ENCODE measurements at places on chromosomes 1 and 21.

GRCh38 chr1:66617362-66618184, 83.6 kb downstream of the SGIP1 start:
- DNase-seq, result no peak

- DNase-seq, result no peak
Observed at GRCh38 chr1:11531314-11531870, 52.4 kb downstream of the DISP3 start.

GRCh38 chr1:3282186-3282585, 172.3 kb upstream of the ARHGEF16 start:
- no peak for DNase-seq

GRCh38 chr1:99700020-99700419, 54.1 kb downstream of the PALMD start:
- DNase-seq, result no peak

- DNase-seq, result no peak
Observed at GRCh38 chr21:19236209-19236608, 832.6 kb upstream of the TMPRSS15 start.

- DNase-seq, result peak; percentile 81
Observed at GRCh38 chr1:193069748-193070385, 10.5 kb downstream of the RO60 start.

DNA sequence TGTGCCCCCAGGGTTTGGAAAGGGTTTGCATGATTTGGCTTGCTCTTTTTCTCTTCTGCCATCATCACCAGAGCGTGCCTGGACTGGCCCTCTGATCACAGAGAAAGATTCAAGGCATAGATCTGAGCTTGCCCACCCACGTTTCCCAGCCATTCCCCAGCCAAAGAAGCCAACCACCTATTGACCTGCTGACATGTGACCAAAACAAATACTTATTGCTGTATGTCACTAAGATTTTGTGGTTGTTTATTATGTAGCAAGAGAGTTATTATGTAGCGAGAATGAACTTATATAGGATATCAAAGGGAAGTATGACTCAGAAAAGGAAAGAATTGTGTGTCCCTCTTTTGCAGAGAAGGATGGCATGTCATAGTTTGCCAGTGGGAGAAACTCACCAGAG, 59.9 kb downstream of the UBE2U start:
- DNase-seq, result no peak

- DNase-seq, result no peak
Observed at GRCh38 chr1:6488602-6489382, 2.7 kb downstream of the PLEKHG5 start.

- DNase-seq, result no peak
Observed at GRCh38 chr1:219985169-219985568, 56.8 kb upstream of the SLC30A10 start.
